Esophagus squamous epithelium (tissue), 5 donors: ENCODE measurements at places on chromosomes 5 and 9.

DNA sequence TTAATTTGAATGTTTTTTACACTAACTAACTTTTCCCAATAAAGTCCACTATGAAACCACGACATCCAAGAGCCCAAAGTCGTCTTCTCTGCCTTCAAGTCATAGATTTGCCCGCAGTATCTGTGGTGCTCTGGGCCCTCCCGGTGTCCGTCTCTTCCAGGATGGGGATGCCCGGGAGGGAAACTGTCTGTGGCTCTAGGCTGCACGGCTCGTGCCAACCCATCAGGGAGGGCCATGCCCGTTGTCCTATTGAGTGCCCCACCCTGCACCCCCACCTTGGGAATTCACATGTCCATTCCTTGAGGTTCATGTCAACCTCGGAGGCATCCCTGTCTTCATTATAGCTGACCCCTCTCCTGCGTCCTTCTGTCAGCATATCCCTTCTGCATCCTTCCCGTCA, 59.8 kb upstream of the LRRTM2 start:
- DNase-seq = no peak
- H3K27ac ChIP-seq = no peak overlapping the region
- H3K4me3 ChIP-seq = no peak overlapping the region
- H3K27me3 ChIP-seq = no peaks in the 10 kb centered on the region
- peaks cover 10% of the 10 kb centered on the region for H3K4me1 ChIP-seq

GRCh38 chr5:13412040-13412595, 532.4 kb downstream of the DNAH5 start:
- H3K36me3 ChIP-seq = no peaks in the 10 kb centered on the region
- no peaks in the 10 kb centered on the region for H3K4me1 ChIP-seq
- H3K4me3 ChIP-seq = no peak overlapping the region
- H3K27ac ChIP-seq = no peak overlapping the region

- peaks cover 11% of the 10 kb centered on the region for H3K36me3 ChIP-seq
- no peaks in the 10 kb centered on the region for H3K27me3 ChIP-seq
- DNase-seq = no peak
- H3K4me1 ChIP-seq = no peaks in the 10 kb centered on the region
- no peak overlapping the region for H3K27ac ChIP-seq
Observed at GRCh38 chr5:159082474-159082873, 17.2 kb downstream of the EBF1 start.

DNA sequence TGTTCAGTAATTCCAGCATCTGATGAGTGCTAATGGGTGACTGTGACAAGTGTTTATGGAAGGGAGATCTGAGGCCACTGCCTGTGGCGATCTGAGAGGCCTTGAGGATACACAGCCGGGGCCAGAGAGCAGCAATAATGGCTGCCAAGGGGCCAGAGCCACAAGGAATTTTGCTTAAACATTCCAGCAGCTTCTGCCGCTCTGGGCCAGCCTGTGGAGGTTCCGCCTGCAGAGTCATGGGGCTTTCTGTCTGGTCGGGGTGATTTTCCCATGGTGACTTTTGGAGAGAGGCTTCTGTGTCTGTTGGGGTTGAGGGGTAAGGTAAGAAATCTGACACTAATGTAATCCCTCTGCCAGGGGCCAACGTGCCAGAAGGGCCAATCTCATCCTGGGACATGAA, 353.5 kb downstream of the ADAMTS6 start:
- no peak for DNase-seq
- no peaks in the 10 kb centered on the region for H3K36me3 ChIP-seq
- H3K27ac ChIP-seq = no peak overlapping the region
- H3K4me1 ChIP-seq = peaks cover 20% of the 10 kb centered on the region
- H3K4me3 ChIP-seq = no peak overlapping the region

DNA sequence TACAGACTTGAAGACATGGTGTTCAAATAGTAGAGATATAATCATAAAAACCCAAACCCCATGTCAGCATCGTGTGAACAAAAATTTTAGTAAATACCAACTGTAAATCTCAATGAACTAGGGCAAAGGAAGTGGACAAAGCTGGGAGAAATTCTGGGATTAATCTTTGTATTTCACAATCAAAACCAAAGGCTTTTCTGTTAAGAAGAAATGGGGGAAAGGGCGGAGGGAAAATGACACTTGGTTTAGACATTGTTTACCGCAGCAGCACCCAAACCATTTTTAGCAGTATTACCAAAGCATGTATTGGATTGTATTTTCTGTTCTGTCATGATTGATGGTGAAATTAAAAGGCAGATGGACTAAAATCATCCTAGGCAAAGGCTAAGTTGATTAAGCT, 134.2 kb upstream of the PRSS3 start:
- H3K27me3 ChIP-seq = no peaks in the 10 kb centered on the region

DNA sequence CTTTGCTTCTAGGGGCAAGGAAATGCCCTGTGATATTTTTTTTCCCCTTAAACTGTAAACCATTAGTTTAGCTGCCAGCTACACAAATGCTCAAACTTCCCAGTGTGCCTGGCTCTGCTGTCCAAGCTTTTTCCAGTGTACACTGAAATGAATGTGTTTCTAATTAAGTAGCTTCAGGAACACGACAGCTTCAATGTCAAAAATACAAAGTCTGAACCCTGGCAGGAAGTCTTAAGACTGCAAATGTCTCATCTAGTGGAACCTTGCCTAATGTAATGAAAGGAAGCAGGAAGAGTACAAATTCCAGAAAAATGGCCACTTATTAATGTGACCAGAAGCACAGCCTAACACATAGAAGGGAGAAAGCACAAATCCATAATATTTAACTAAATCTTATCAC, 255.2 kb downstream of the CRB2 start:
- no peaks in the 10 kb centered on the region for H3K27me3 ChIP-seq
- no peaks in the 10 kb centered on the region for H3K4me1 ChIP-seq
- H3K4me3 ChIP-seq = no peak overlapping the region
- H3K36me3 ChIP-seq = no peaks in the 10 kb centered on the region

GRCh38 chr9:5470122-5470521, 19.8 kb downstream of the CD274 start:
- H3K4me1 ChIP-seq = no peaks in the 10 kb centered on the region
- DNase-seq = no peak
- H3K27me3 ChIP-seq = no peaks in the 10 kb centered on the region
- H3K4me3 ChIP-seq = no peak overlapping the region

DNA sequence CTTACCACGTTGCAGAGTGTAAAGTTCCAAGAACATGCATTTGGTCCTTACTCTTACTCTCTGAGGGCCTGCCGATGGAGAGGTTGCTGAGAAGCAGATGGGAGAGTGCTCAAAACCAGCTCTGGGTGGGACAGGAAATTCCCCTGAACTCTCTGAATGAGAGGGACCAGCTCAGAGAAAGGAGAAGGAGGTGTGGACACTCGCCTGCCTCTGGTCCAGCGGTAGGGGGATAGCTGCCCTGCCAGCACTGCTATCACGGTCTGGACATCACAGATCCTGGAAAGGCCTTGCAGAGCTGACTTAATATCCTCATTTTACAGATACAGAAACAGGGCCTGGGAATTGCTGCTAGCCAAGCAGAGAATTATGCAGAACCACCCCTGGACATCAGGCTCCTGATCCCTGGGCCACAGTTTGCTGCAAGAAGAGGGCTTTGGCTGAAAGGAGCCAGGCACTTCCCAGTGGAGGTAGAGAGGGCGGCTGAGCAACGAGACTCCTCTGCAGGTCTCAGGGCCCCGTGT, 4.9 kb downstream of the TRAF1 start:
- no peak for DNase-seq
- H3K36me3 ChIP-seq = no peaks in the 10 kb centered on the region
- H3K4me1 ChIP-seq = peaks cover 65% of the 10 kb centered on the region
- peak overlapping the region; percentile 94 for H3K27ac ChIP-seq

GRCh38 chr5:1497242-1497777, 26.4 kb downstream of the LPCAT1 start:
- DNase-seq = no peak
- peaks cover 9% of the 10 kb centered on the region for H3K4me1 ChIP-seq
- no peak overlapping the region for H3K4me3 ChIP-seq
- no peaks in the 10 kb centered on the region for H3K27me3 ChIP-seq

DNA sequence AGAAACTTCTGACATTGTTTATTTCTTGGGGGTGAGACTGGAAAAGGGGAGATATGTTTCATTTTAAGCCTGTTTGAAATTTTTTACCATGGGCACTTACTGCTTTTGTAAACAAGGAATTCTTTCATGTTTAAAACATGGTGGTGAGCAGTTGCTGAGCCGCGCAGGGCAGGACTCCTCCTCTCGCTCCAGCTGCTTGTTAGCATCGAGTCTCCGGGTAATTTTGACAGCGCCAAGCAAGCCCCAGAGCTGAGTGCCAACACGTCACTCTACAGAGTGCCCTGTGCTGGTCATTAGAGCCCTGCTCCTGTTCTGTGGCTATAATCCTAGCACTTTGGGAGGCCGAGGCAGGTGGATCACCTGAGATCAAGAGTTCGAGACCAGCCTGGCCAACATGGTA, 116.5 kb upstream of the MSX2 start:
- H3K27ac ChIP-seq = no peak overlapping the region
- H3K36me3 ChIP-seq = no peaks in the 10 kb centered on the region
- H3K4me1 ChIP-seq = peaks cover 29% of the 10 kb centered on the region

DNA sequence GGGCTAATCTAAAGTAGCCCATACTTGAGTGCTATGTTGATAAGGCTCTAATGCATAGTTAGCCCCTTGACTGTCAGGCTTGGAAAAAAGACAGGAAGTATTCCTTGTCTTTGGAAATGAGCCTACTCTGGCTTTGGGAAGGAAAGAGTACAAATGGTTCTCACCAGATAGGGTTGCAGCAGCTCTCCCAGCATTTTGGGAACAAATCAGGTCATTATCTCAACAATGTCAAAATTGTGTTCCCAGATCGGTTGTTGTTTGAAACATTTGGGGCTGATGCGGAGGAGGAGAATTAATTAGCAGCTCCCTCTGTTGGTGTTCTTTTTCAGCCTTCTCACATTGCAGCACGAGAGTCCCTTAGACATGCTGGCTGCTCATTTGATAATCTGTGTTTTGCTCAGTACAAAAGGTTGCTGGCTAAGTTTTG, 294.7 kb upstream of the DMRT1 start:
- peak overlapping the region; percentile 66 for H3K27ac ChIP-seq
- H3K36me3 ChIP-seq = no peaks in the 10 kb centered on the region
- no peaks in the 10 kb centered on the region for H3K27me3 ChIP-seq
- DNase-seq = no peak
- no peak overlapping the region for H3K4me3 ChIP-seq

- no peak overlapping the region for H3K4me3 ChIP-seq
- no peaks in the 10 kb centered on the region for H3K36me3 ChIP-seq
- H3K4me1 ChIP-seq = no peaks in the 10 kb centered on the region
- DNase-seq = no peak
- H3K27ac ChIP-seq = no peak overlapping the region
- H3K27me3 ChIP-seq = no peaks in the 10 kb centered on the region
Observed at GRCh38 chr9:107667231-107668070, 177.9 kb upstream of the KLF4 start.

GRCh38 chr9:76445976-76446375, 13.0 kb upstream of the GCNT1 start:
- no peak for DNase-seq
- H3K36me3 ChIP-seq = no peaks in the 10 kb centered on the region
- H3K27ac ChIP-seq = no peak overlapping the region
- peaks cover 22% of the 10 kb centered on the region for H3K4me1 ChIP-seq
- no peak overlapping the region for H3K4me3 ChIP-seq

- H3K4me3 ChIP-seq = no peak overlapping the region
- H3K4me1 ChIP-seq = no peaks in the 10 kb centered on the region
- no peak for DNase-seq
- no peak overlapping the region for H3K27ac ChIP-seq
Observed at GRCh38 chr5:179542170-179542569, 8.2 kb upstream of the RUFY1 start.

DNA sequence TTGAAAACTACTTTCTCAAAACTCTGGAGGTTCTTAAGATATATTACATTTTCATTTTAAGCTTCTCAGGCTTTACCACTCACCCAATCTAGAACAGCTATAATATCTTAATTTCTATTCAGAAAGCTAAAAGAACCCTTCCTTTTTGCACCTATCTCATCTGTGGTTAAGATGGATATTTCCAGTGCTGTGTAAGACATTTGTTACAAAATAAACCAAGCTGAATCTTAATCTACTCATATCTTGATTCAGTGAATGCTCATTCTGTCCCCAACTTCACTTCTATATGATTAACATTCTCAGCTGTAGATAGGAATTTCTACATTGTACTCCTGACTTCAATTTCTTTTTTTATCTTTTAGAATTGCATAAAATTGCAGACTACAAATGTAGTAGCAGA, 15.0 kb downstream of the ABHD17B start:
- H3K4me1 ChIP-seq = peaks cover 16% of the 10 kb centered on the region
- DNase-seq = no peak
- H3K27ac ChIP-seq = no peak overlapping the region

- no peak overlapping the region for H3K27ac ChIP-seq
- no peaks in the 10 kb centered on the region for H3K36me3 ChIP-seq
- no peak for DNase-seq
- H3K4me3 ChIP-seq = no peak overlapping the region
- H3K4me1 ChIP-seq = no peaks in the 10 kb centered on the region
Observed at GRCh38 chr5:179472174-179472573, 78.2 kb upstream of the RUFY1 start.

DNA sequence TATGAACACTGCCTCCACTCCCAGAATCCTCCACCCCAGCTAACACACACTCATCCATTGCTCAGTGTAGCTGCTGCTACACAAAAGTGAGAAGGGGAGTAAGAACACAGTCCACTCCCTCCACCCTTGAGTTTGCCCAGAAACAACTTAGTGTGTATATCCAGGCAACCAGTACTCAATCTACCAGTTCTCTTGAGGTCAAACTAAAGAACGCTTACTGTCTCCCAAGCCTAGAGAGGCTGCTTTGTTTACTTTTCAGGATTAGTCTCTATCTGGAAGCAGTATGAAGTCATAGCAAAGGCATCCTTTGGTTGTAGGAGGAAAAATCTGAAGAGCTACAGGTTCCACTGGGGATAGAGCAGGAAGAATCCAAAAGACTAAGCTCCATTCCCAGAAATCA, 296.3 kb downstream of the KCNN2 start:
- H3K4me3 ChIP-seq = no peak overlapping the region
- no peaks in the 10 kb centered on the region for H3K4me1 ChIP-seq
- H3K27me3 ChIP-seq = no peaks in the 10 kb centered on the region
- no peak for DNase-seq

- peaks cover 54% of the 10 kb centered on the region for H3K36me3 ChIP-seq
- no peak overlapping the region for H3K4me3 ChIP-seq
- DNase-seq = no peak
- H3K27me3 ChIP-seq = no peaks in the 10 kb centered on the region
Observed at GRCh38 chr9:120758544-120758943, 34.7 kb downstream of the FBXW2 start.
